COR-L47 (cell line): ENCODE measurements at places on chromosomes 4 and X.

DNA sequence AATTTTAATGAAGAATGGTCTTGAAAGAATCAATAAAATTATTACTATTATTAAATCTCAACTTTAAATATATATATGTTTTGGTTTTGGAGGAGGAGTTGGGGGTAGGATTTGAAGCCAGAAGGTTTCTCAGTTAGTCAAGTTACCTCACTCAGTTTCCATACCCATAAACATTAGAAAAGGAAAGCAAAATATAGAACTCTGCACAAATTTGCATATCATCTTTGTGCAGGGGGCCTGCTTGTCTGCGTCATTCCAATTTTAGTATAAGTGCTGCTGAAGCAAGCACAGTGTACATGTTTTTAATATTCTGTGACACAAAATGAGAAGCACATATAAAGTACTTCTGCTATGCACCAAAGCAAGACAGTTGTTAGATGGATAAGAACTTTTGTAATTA lies 47.5 kb upstream of the SCRG1 start:
- DNase-seq: no peak

DNA sequence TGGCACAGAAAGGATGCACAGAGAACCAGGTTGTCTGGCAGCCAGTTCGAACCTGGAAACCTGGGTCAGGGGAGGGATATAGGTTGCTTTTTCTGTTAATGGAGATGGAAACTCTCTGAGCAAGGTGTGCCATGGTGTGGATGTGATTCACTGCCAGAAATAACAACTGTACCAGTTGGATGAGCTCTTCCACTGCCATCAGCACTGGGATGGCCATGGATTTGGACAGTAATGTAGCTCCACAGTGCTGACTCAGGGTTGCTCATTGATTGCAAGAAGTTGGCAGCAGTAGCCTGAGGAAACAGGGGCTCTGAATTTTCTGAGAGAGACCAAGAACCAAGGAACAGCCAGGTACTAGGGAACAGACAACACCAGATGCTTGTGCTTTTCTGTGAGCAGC lies 33.8 kb downstream of the PNMA5 start:
- DNase-seq: no peak

DNA sequence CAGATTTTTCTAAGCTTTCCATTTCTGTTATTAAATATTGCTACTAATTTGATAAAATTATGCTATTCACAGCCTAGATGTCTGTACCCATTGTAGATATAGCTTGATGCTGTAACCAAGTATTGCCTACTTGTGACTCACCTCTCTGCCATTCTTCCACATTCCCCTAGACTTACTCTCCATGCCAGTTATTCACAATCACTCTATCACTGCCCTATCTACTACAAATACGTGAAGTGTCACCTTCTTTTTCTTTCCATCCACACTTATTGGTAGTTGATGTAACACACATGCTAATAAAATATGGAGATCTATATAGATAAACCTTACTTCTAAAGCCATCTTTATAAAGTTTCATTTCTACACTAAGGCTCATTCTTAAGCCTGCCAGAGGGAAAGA lies 179.4 kb upstream of the PACRGL start:
- no peak for DNase-seq

- no peak for DNase-seq
These were observed 61.9 kb upstream of the IRF2 start for GRCh38 chr4:184536065-184536880.

DNA sequence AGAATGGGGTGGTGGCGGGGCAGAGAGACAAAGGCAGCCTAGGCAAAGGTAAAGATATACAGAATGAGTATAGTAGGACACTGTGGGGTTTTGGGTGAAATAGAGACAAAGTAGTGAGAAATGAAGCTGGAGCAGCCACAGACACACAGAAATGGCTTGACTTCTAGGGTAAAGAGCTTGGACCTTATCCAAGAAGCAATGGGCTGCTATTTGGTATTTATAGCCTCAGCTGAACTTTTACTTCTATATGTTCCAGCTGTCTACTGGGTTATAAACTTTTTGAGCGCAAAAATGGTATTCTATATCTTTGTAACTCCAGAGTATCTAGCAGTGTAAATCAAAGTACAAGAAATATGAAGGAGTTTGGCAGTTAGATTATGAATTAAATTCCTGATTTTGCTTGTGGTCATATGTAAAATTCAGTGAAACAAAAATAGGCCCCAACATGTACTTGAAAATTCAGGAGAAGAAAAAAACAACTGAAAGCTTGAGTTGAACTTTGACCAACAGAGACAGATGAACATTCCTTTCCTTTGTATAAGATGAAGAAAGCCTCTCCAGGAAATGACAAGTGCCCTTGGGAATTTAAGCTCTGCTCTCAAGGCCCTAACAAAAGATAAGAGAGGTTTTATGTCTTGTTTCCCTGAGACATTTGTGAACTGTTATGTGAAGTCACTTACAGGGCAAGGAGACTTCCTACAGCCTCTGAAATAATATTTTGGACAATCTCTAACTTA lies 354.1 kb downstream of the CHIC1 start:
- DNase-seq: no peak

GRCh38 chr4:34280131-34280530 lies 1964.2 kb downstream of the ARAP2 start:
- no peak for DNase-seq

DNA sequence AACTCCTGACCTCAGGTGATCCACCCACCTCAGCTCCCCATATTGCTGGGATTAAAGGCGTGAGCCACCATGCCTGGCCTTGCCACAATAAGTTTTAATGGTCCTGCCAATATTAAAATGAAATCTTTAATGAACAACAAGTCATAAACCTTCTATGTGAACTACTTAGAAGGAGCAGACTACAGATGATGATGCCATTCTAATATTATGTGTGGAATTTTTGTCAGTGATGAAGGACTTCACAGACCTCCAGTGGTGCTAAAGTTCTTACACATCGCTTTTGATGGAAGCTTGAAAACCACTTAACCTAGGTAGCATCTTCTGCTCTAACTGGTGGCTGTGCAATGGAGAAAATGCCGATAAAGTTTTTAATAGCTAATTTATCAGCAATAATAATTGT lies 331.4 kb downstream of the CCSER1 start:
- DNase-seq: no peak

- no peak for DNase-seq
These were observed 363.9 kb downstream of the GASK1B start for GRCh38 chr4:157808796-157809383.

DNA sequence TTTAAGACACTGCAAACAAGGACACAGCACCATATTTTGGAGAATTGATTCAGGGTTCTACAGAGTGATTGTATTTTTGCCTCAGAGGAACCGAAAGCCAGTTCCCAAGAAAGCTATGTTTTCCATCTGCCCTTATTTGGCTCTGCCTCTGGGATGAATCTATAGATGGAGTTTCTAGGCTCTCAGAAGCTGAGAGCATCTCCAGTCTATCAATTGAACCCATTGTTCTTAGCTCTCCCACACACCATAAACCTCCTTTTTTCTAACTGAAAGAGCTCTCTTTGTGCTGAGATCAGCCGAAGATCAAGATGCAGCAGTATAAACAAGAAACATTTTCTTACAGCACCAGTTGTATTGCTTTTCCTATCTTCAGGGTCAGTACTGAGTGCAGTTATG lies 16.9 kb downstream of the PLP1 start:
- no peak for DNase-seq

GRCh38 chr4:116878280-116878679 lies 207.1 kb downstream of the TRAM1L1 start:
- no peak for DNase-seq

DNA sequence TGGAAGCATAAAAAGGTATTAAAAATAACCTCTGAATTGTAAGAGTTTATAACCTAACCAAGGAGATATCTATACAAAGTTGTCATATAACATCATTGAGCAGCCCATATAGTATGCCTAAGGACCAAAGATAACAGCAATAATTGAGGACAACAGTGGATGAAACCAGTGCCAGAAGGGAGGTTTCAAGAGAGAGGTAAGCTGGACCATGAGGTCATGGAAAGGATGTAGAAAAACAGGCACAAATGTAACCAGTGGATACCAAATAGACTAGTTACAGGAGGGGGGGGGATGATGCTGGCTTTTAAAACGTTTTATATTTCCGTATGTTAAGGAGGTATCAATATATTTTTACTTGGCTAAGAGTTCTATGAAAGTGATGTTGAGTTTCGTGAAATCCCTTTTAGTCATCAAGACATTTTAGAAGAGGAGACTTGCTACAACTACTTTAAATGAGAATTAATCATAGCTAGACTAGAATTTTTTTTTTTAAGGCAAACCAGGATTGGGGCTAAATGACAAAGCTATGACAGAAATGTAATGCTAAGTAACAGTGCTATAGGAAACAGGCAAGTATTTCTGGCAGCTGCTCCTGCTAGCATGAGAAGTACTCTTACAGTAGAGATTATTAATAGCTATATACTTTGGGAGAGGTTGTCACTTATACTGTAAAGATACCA lies 161.1 kb downstream of the FBXW7 start:
- no peak for DNase-seq

- DNase-seq: no peak
These were observed 127.3 kb downstream of the CBR4 start for GRCh38 chr4:168882650-168883233.

DNA sequence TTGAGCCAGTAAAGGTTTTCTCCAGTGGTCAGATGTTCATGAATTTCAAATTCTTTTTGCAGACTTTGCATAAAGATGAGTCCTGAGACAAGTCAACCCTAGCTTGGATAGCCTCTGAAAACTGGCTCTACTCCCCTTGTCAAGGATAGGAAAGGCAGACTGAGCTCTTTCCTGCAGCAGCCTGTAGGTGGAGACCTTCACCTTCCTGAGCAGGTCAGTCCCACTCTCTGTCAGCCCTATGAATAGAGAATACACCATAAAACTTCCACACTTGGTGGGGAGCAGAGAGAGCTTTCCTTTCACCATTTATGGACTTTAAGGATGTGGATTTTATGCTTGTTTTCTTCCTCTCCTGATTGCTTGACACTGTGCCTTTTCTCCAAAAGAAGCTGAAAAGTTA lies 41.9 kb downstream of the PCDH19 start:
- DNase-seq: no peak
